Stimulated activated CD4-positive, alpha-beta T cell treated with anti-CD3 and anti-CD28 coated beads, TNF-alpha, amount 100 ng/mL, for 4 hours (primary cell): ENCODE measurements at places on chromosomes 12 and 14.

GRCh38 chr12:2737656-2738241, 57.0 kb upstream of the FKBP4 start:
- no peak for DNase-seq

- no peak for DNase-seq
Observed at GRCh38 chr12:94178882-94179281, 30.5 kb downstream of the PLXNC1 start.

GRCh38 chr12:57552835-57553313, 3.0 kb downstream of the KIF5A start:
- no peak for DNase-seq

DNA sequence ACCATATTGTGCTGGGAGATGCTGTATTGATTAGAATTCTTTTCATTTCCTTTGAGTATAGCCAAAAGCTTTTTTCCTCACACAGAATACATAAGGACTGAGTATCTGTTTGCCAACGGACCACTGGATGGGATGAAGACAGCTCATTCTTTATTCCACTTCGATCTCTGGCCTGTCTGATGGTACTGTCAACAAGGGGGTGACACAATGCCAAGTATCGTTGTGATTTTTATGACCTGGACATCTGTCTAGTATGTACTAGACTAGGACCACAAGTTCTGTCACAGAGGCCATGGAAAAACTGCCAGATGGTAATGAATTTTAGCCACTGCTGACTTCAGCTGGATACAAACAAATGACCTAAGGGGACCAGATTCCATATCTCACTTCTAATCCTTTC, 502.7 kb downstream of the SOX5 start:
- DNase-seq = no peak

DNA sequence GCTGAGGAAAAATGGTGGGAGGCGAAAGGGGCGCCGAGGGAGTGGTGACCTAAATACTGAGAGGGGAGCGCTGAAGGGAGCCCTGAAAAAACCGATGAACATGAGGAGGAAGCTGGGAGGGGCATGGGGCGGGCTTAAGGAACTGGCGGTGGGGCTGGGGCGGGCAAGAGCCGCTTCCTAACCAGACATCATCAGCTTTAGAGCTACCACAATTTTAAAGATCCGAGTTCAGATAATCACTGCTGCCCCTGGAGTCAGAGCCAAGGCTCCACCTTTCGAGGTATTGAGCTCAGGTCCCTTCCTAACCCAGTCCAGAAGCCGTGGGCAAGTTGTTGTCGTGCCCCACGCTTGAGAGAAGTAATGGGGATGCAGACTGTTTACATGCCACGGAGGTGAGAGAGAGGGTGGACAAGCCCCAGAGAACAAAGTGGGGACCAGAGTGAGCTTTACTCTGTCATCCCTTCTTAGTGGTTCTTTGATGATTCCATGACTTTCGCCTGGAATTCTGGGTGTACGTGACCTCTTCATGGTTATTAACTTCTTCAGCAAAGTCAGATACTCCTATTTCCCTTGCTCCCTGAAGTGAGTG, 393 bp downstream of the ORMDL2 start:
- no peak for DNase-seq

GRCh38 chr12:53536962-53537361, 29.7 kb upstream of the NPFF start:
- DNase-seq = no peak

- no peak for DNase-seq
Observed at GRCh38 chr12:83784298-83784890, 1097.7 kb downstream of the TMTC2 start.

DNA sequence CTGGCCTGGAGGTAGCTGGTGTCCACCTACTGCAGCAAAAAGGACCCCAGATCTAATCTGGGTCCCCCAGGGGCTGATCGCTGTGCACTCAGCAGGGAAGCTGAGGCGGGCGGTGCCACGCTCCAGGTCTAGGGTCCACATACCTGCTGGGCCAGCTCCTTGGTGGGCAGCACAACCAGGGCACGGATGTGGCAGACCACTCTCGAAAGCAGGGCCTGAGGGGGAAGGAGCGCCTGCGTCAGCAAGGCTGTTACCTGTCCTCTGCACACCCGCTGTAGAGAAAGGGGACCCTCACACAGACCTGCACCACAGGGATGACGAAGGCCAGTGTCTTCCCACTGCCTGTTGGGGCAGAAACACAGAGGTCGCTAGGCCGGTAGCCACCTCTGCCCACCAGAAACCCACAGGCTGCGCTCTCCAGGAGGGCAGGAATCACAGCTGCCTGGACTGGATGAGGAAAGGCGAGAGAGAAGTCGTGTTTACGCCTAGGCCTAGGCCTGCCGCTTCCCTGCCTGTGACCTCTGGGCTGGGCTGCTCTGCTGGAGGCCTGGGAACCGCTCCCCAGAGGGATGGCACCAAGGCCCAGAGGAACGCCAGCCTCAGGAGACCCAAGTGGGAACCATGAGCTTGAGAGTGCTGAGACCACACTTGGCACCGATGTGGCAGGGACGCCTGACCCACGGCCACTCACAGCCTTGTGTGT, 2.0 kb downstream of the DDX51 start:
- no peak for DNase-seq

GRCh38 chr12:47776471-47777143, 3.6 kb downstream of the SLC48A1 start:
- no peak for DNase-seq

GRCh38 chr12:109680264-109681005, 33.2 kb upstream of the FAM222A start:
- no peak for DNase-seq

DNA sequence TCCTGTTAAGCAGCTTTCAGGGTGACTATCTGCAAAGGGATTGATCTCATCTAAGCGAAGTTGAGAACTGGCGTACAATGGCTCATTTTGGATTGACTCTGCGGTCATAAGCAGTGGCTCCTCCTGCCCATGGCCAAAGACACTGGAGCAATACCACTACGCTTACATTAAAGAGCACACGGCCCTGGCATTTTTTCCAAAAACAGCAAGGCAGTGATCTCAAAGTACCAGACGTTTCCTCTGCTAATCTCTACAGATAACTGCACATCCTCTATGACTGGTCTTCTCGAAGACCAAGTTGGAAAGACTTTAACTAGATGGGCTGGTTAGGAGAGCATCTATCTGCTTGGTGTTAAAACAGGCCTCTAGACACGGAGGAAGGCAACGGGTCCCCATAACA, 2.7 kb downstream of the PITPNM2 start:
- DNase-seq = no peak

- no peak for DNase-seq
Observed at GRCh38 chr14:69014829-69015259, 35.7 kb upstream of the ACTN1 start.

- DNase-seq = no peak
Observed at GRCh38 chr12:82474798-82475184, 116.5 kb downstream of the METTL25 start.
